ENCODE measurements at places on chromosomes 4 and X.

DNA sequence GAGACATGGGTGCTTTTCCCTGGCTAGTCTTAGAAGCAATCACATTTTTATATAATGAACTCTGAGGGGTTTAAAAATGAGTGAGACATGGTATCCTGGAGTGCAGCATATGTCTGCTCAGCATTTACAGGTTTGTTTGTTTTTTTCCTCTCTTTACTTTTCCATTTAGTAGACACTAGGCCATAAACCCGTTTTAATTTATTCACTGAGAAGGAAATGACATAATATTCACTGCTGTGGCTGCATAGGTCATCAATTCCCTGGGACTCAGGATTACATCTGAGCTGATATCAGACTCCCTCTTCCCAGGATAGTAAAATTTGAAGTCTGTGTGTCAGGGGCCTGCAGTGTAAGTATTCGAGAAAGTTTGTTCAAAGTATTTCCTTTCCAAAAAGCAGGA lies 178.9 kb upstream of the SPRY1 start:
- DNase-seq, result no peak

DNA sequence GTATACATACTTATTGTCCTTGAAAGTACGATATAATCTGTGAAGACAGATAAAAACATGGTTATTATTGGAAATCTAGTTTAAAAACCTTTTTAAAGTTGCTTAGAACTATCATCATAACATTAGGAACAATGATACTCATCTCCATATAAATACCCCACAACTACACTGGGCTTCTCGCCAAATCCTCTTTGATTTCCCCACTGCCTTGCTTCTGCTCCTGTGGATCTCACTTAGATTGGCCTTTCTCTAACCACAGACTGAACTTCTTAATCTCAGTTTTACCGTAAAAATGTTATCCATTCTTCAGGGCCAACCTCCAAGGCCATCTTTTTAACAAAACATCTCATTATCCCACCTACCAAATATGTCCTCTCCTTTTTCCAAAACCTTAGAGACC lies 77.6 kb downstream of the PRKG2 start:
- DNase-seq, result no peak

DNA sequence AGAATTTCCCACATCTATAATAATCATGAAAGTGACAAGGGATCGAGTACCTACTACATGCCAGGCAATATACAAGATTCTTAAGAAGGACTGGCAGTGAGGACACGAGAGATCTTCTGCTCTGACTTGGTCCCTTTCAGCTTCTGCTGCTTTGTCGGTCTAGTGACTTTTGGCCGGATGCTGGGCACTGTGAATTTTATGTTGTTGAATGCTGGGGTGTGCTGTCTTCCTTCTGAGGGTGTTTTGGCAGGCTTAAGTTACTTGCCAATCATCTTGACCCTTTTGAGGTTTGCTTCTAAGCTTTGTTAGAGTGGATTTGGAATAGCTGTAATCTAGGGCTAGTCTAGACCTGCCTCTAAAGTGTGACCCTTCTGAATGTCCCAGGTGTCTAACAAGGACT lies 23.5 kb downstream of the NAT8L start:
- no peak for DNase-seq

DNA sequence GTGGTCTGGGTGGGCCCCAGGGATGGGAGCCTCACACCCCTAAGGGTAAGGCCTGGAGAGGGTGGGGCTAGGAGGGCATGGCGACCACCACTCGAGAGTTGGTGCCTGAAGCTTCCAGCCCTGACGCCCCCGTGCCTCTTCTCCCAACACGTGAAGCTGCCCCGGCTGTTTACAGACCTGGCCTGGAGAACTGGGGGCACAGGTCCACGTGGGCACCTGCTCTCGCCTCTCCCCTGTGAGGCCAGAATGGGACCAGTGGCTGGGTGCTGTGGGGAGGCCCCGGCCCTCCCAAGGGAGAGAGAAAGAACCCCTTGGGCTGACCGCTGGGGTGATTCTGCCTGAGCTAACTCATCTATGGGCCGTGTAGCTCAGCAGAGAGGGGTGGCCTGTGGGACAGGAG lies 15.5 kb downstream of the NAT8L start:
- DNase-seq, result peak; percentile 38

GRCh38 chrX:121579016-121579760 lies 531.8 kb downstream of the GLUD2 start:
- no peak for DNase-seq

GRCh38 chr4:123116412-123116811 lies 194.0 kb upstream of the NUDT6 start:
- DNase-seq, result no peak

GRCh38 chr4:16158504-16158852 lies 67.8 kb downstream of the TAPT1 start:
- DNase-seq, result no peak

- no peak for DNase-seq
Measured at GRCh38 chrX:37955273-37955672, 51.1 kb upstream of the SYTL5 start.

- no peak for DNase-seq
Measured at GRCh38 chr4:130419211-130419975, 1323.4 kb downstream of the C4orf33 start.

GRCh38 chr4:22942920-22943559 lies 250.3 kb downstream of the GBA3 start:
- no peak for DNase-seq

DNA sequence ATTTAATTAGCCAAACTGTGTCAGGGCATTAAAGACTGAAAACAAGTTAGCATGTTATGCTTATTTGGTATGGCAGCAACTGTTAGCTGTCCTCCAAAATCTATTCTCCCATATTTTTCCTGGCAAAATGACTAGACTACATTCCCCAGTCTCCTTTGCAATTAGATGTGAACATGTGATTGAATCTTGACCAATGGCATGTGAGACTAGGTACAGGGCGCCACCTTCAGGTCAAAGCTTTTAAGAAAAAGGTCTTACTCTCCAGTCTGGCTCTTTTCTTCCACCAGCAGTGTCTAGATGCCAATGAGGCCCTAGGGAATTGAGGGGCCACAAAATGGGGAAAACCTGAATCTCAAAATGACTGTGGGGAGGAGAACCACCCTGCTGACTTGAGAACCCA lies 408.2 kb downstream of the SMARCA1 start:
- no peak for DNase-seq

GRCh38 chrX:10399043-10399741 lies 221.2 kb downstream of the MID1 start:
- DNase-seq, result no peak

DNA sequence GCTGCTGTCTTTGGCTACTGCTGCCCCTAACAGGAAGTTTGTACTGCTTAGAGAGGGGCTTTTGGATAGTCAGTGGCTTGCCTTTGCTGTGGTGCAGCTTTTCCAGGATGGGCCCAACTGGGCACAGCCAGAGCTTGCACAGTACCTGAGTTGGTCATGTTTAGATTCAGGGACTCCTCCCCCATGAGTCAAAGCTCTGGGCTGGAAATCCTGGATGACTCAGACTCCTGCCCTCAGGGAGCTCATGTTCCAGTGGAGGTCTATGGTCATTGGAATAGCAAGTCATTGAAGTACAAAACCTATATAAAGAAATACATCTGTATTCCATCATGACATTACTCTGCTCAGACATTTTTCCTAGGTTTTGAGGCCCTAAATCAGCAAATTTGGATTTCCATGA lies 66.7 kb upstream of the PJA1 start:
- DNase-seq, result no peak

- no peak for DNase-seq
Measured at GRCh38 chr4:87502580-87503238, 26.5 kb downstream of the SPARCL1 start.

DNA sequence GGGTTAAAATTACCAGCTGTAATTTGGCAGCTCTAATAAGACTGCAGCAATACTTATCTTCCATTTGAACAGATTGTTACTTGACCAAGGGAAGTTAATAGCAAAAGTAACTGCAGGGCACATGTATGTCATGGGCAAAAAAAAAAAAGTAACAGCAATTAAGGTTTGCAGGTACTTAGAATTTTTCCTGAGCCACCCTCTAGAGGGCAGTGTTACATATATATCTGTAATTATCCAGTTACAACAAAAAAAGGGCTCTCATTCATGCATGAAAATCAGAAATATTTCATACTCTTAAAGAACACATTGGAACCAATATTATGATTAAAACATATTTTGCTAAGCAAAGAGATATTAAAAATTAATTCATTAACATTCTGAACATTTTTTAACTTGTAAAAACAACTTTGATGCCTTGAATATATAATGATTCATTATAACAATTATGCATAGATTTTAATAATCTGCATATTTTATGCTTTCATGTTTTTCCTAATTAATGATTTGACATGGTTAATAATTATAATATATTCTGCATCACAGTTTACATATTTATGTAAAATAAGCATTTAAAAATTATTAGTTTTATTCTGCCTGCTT lies 25.1 kb downstream of the XIAP start:
- no peak for DNase-seq

DNA sequence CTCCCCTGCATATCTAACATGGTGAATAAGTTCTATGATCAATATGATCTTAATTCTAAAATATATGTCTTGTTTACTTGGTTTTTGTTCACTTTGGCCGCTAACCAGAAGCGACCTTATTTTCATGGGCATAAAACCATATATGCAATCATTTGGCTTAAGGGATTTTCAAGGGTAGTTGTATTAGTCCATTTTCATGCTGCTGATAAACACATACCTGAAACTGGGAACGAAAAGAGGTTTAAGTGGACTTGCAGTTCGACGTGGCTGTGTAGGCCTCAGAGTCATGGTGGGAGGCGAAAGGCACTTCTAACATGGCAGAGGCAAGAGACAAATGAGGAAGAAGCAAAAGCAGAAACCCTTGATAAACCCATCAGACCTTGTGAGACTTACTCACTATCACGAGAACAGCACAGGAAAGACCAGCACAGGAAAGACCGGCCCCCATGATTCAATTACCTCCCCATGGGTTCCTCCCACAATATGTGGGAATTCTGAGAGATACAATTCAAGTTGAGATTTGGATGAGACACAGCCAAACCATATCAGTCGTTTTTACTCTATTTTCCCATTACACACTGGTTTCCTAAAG lies 114.3 kb upstream of the CPEB2 start:
- DNase-seq, result no peak

DNA sequence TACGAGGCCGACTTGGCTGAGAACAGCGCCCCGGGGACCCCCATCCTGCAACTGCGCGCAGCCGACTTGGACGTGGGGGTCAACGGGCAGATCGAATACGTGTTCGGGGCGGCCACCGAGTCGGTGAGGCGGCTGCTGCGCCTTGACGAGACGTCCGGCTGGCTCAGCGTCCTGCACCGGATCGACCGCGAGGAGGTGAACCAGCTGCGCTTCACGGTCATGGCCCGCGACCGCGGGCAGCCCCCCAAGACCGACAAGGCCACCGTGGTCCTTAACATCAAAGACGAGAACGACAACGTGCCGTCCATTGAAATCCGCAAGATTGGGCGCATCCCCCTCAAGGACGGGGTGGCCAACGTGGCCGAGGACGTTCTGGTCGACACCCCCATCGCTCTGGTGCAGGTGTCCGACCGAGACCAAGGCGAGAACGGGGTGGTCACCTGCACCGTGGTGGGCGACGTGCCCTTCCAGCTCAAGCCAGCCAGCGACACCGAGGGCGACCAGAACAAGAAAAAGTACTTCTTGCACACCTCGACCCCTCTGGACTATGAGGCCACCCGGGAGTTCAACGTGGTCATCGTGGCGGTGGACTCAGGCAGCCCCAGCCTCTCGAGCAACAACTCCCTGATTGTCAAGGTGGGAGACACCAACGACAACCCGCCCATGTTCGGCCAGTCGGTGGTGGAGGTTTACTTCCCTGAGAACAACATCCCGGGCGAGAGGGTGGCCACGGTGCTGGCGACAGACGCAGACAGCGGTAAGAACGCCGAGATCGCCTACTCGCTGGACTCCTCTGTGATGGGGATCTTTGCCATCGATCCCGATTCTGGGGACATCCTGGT lies 2.4 kb downstream of the PCDH7 start:
- peak; percentile 22 for DNase-seq

DNA sequence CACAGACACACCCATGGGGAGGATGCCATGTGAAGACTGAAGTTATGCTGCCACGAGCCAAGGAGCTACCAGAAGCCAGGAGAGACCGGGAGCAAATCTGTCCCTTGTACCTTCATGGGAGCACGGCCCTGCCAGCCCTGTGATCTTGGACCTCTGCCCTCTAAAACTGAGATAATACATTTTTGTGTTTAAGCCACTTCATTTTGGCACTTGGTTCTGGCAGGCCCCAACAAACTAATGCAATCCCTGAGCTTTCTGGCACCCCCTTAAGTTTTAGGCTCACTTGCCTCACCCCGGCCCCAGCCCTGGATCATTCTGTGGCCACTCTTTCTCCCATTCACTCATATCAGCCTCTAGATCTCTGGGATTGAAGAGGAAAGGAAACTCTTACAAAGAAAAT lies 35.4 kb downstream of the SEL1L3 start:
- DNase-seq, result no peak

GRCh38 chr4:81486502-81486901 lies 14.8 kb upstream of the RASGEF1B start:
- DNase-seq, result no peak

- no peak for DNase-seq
Measured at GRCh38 chr4:101355767-101356702, 8.7 kb upstream of the PPP3CA start.

- DNase-seq, result no peak
Measured at GRCh38 chr4:94342694-94343093, at the start of gene HPGDS. Gene HPGDS, minus strand, starts transcription at chr4:94342836. Its CDS starts 8,207 bp downstream, at chr4:94334629.

GRCh38 chr4:110055158-110055768 lies 142.6 kb downstream of the EGF start:
- DNase-seq, result no peak

DNA sequence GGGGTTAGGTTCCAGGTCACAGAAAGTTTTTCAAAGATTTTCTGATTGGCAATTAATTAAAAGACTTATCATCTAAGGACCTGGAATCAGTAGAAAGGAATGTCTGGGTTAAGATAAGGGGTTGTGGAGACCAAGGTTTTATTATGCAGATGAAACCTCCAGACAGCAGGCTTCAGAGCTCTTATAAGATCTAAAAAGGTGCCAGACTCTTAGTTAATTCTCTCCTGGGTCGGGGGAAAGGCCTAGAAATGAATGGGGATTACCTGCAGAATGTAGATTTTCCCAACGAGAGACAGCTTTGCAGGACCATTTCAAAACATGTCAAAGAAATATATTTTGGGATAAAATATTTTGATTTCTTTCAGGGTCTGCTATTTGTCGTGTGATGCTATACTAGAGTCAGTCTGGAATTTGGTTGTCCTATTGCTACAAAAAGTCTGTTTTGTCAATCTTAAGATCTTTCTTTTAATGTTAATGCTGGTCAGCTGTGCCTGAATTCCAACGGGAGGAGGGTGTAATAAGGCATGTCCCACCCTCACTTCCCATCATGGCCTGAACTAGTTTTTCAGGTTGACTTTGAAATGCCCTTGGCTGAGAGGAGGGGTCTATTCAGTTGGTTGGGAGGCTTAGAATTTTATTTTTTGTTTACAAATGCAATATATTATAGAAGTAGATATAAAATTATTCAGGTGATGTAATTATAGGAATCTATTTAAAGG lies 15.8 kb downstream of the EGF start:
- no peak for DNase-seq
